ENCODE measurements at places on chromosomes 5 and 9.

DNA sequence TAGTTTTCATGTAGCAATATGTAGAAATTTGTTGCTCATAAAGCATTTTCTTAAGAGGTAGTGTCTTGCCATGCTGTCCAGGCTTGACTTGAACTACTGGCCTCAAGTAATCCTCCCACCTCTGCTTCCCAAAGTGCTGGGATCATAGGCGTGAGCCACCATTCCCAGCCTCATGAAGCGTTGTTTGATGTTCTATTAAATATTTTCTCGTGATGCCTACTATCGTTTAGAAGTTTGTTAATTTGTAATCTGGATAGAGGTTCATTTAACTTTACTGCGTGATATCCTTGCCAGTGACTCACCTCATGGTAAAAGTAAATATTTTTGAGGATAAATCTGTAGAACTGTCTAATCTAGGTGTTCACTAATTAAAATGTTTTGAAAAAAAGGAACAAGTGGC lies 82.6 kb downstream of the VCAN start:
- no peak for DNase-seq

- no peak for DNase-seq
Observed at GRCh38 chr5:151258816-151259215, 5.8 kb downstream of the GM2A start.

DNA sequence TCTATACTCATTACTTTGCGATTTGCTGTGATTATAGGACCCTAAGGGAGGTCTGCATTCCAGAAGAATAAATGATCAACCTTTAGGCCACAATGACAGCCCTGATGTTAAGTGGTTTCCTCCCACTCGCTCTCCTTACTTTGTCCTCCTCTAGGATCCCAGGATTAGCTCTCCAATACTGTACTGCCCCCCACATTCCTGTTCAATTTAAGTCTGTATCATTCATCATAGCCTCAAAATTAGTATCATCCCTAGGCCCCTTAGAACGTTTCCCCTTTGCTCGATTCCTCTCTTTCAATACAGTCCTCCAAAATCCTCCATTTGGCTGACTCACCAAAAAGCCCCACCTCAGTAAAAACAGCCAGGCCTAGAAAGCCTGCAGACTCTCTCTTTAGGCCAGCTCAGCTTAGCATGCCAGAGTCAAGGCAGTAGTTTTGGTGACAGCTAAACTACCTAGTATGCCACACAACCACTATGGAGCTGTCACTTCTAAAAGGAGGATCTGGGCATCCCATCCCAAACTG lies 24.4 kb downstream of the RNF145 start:
- no peak for DNase-seq

- no peak for DNase-seq
Observed at GRCh38 chr5:10279328-10279727, 28.4 kb downstream of the CMBL start.

GRCh38 chr5:14781106-14781505 lies 90.5 kb downstream of the ANKH start:
- no peak for DNase-seq

DNA sequence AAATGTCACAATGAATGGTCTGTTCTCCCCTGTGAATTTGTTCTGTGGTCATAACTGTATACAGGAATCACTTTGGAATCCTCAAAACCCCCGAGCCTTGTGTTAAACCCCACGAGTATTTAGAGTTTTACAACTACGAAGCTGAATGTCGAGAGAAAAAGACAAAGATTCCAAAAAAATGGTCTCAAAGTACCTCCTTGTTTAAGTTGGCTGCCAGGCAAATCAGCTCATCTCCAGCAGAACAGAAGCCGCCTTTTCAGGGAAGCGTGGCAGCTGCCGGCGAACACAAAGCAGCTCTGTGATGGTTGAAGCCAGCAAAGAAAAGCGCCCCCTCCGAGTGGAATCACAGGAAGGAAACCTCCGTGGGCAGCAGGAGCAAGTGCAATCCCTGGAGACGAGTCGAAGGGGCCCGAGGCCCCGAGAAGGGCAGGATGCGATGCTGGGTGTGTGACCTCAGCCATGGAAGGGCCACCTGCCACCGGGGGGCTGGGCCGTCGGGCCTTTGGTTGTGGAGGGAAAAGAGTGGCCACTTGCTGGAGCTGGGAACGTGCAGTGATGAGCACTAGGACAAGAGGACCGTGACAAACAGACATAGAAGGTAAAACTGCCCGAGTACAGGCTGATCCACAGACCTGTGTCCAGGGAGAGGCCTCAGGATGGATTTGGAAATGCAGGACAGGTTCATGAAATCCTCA lies 706.4 kb downstream of the SEMA5A start:
- no peak for DNase-seq

DNA sequence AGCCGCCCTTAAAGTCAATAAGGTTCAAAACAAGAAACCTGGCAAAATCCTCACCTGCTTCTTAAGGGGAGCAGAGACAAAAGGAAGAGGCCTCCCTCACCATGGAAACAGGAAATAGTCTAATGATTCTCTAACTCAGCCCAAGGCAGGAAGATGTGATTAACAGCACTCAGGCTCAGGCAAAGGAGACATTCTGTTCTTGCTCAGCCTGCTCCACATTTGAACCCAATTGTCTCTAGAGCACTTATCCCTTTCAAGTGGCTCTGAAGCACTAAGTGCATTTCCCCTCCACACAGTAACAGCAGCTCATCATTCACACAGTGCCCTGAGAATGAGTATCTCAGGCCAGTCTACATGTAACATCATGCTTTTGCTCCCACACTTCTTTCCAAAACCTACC lies 72.3 kb downstream of the NIPSNAP3B start:
- DNase-seq: no peak

GRCh38 chr5:142770650-142771609 lies 753 bp downstream of the ARHGAP26 start:
- DNase-seq: peak; percentile 68

DNA sequence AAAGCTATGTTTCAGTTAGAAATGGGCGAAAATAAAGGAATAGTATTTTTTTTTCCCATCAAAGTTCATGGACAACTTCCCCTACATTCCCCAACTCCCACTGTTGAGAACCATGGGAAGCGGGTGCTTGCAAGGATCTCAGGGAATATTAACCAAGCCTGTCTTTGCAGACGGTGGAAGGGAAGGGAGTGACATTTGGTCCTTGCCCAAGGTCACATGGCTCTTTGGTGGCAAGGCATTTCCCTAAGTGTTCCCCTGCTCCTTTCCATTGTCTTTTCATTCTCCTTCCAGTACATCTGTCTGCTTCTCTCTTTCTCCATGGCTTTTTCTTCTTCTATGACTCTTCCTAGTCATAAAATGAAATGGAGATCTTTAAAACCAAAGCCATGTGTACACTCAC lies 19.0 kb downstream of the C9orf57 start:
- no peak for DNase-seq

GRCh38 chr5:7910738-7911428 lies 41.9 kb downstream of the MTRR start:
- DNase-seq: no peak

DNA sequence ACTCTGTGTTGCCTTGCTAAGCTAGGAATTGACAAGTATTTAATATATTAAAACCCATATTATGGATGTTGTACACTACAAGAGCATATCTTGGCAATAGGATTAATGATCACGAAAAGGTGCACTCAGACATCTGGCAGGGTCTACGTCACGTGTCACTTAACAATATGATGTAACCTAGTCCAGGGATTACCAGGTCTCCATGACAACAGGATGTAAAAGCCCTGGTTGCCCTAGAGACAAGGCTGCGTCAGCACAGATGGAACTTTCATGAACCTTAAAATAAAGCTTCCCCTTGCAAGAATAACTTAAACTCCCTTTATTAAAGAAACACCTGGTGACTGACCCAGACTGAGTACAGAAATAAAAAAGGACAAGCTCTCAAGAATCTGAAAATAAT lies 717.8 kb downstream of the CDH18 start:
- no peak for DNase-seq

DNA sequence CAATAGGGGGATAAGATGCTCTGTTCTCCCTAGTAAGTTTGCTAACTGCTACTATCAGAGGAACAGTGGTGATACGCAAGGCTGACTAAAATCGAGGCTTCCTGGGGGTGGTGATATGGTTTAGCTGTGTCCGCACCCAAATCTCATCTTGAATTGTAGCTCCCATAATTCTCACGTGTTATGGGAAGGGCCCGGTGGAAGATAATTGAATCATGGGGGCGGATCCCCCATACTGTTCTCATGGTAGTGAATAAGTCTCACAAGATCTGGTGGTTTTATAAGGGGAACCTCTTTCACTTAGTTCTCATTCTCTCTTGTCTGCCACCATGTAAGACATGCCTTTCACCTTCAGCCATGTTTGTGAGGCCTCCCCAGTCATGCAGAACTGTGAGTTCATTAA lies 135.1 kb downstream of the LHFPL2 start:
- DNase-seq: no peak

DNA sequence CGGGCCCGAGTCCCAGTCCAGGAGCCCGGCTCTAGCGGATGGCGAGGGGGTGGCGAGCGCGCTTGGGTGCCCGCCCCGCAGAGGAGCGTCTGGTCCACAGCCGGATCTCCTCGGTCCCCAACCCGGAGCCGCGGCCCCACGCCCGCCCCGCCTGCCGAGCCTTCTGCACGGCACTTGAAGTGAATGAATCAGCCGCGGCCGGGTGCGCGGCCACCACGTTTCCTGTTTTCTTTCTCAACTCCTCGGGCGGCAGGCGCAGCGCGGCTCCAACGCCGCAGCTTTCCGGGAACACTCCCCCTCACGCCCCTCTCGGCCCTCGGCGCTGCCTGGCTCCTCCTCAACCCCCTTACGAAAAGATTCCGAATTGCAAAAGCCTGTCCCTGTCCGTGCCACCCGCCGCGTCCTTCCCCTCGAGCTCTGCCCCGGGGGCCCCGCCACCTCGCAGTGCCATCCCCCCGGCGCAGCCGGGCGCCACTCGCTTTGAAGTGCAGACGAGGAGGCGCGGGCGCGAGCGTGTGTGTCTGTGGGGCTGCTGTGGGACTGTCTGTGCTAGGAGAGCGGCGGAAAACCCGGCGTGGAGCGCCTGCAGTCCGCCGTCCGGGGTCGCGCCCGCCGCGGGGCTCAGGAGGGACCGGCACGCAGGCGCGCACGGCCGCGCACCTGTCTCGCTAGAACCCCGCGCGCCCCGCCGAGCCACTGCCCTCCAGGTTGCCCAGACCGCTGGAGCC lies 456.6 kb downstream of the RAB3C start:
- DNase-seq: peak; percentile 91

- no peak for DNase-seq
Observed at GRCh38 chr9:3018071-3018470, 174.2 kb upstream of the PUM3 start.

GRCh38 chr5:152514827-152515397 lies 109.8 kb upstream of the NMUR2 start:
- DNase-seq: no peak

DNA sequence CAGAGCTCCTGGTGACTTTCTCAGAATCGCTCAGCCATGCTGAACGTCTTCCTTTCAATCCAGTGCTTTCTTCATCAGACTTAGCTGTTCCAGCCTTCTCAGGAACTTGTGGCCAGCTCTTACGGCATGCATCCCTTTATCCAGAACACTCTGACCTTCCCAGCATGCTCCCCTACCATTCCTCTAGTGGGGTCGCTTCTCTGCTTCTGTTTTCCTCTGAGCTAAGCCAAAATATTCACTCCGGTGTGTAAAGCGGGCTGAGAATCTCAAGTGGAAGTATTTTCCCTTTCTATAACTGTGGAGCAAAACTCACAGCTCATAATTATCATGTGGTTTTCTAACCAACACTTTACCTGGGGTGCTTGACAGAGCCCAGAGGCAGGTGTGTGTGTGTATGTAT lies 6.2 kb downstream of the DCANP1 start:
- no peak for DNase-seq

DNA sequence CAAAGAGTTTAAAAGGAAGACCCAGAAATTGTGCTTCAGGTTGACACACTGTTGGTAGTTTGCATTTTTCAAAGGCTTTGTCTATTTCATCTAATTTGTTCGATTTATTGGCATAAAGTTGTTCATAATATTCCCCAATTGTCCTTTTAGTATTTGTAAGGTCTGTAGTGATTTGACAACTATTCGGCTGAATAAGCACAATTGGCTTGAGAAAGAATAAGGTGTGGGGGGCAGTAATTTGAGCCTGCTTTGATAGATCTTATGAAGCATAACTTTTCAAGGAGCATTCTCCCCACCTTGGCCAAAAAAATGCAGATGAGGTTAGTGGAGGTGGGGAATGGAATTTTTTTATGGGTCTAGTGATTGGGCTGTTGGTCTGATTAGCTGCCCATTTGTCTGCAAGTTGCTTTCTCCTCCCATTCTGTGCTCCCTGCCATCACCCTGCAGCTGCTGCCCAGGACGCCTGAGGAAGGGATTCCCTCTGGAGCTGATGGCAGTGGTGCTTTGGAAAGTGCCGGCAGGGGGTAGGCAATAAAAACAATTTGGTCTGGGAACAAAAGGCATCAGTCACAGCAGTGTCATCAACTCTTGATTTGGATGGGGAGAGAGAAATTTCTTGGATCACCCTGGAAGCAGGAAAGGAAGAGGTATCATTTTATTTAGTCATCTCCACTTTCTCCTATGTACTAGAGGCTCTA lies 26.6 kb downstream of the WNT8A start:
- no peak for DNase-seq

DNA sequence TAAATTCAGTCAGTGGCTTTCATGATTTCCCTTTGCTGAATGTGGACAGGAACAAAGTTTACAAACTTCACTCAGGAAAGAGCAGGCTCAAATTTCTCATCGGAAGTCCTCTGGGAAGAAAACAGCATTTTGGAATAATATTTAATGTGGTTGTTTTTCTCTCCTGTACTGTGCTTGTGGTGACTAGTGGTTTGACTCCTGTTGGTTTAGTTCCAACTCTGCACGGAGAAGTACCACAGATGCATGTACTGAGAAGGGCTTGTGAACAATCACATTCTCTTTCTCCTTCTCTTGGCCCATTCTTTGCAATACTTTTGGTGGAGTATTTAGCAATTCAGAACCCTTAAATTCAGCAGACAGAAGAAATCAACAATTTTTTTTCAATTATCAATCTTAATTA lies 13.3 kb downstream of the MPDZ start:
- DNase-seq: no peak

DNA sequence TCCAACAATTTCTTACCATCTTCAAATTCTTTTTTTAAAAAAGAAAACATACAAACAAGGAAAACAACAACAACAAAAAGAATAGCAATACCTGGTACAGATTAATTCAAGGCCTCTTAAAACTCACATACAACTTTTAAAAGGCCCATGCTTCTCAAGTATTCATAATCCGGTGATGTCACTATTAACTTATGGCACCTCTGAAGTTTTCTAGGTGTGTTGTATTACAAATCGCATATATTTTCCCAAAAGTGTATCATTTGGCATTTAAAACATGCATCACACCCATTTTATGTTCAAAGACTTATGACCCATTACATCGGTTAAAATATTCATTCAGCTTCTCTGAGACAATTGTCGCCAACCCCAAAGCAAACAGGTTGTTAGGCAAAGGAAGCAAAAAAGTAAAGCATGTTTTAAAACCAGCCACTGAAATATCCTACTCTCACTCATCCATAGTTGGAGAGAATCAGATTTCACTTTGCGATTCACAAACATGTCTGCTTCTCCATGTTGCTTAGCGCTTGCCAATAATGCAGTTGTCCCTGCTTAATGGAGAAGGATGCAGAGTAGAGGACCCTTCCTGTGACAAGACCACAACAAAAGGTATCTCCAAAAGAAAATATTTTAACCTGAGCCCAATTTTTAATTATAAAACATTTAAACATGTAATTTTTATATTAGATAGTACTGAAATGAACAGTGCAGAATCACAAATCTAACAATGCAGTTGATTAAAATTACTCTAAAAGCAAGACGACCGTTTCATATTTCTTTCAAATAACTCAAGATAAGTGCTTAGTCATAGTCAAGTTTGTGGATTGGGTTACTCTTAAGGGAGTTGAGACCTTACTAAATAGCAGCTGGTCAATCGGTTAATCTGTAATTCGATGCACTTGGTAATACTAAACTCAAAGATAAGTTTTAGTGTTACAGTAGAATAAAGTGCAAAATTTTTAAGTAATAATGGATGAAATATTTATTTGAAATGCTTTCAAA lies 1.6 kb downstream of the SKP1 start:
- no peak for DNase-seq

Measured in left cardiac atrium (tissue), 4 donors.